ENCODE measurements at places on chromosomes 6 and 20.

DNA sequence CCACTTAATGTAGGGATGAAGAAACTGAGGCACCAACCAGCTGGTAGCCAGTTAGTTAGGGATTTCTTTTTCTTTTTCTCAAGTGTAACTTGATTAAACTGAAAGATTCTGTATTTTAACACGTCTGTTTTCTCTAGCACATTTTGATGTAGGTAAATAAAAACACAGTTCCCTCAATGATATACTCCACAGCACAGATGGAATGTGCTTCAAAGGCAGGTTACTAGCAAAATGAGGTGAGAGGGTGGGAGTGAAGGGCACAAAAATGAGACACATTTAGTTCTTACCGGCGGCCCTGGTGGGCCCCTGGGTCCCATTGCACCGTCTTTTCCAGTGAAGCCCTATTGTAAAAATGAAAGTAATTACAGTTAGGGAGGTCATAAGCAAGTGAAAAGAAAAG lies 108.9 kb downstream of the COL12A1 start:
- no peak for DNase-seq

DNA sequence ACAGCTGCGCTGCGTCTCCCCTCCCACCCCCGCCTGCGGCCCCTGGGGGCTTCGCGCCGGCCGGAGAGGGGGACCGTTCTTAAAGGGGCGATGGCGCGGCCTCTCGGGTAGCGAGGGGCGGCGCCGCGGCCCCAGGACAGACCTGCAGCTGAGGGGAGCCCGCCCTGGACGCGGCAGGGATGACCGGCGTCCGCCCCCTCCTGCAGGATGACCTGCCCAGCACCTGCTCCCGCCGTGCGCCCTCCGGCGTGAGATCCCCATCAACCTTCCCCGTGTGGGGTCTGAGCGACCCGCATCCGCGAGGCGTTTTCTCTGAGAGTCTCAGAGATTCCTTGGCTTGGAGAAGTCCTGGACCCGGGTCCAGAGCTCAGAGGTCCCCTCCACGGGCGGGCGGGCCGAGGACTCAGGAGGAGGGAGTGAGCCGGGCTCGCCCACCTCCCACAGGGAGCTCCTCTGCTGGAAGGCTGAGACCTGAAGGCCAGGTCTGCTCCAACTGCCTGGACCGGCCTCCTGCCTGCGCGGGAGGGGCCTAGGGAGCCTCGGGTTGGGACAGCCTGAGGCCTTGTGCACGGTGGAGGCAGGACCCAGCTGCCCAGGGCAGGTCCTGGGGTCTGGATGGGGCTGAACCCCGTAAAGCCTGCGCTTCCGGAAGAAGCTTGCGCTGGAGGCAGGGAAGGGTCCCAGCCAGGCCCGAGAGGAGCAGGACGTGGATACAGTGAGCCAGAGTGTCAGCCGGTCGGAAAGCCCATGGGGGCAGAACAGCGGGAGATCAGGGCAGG lies 532 bp upstream of the NKAIN4 start:
- DNase-seq: no peak

DNA sequence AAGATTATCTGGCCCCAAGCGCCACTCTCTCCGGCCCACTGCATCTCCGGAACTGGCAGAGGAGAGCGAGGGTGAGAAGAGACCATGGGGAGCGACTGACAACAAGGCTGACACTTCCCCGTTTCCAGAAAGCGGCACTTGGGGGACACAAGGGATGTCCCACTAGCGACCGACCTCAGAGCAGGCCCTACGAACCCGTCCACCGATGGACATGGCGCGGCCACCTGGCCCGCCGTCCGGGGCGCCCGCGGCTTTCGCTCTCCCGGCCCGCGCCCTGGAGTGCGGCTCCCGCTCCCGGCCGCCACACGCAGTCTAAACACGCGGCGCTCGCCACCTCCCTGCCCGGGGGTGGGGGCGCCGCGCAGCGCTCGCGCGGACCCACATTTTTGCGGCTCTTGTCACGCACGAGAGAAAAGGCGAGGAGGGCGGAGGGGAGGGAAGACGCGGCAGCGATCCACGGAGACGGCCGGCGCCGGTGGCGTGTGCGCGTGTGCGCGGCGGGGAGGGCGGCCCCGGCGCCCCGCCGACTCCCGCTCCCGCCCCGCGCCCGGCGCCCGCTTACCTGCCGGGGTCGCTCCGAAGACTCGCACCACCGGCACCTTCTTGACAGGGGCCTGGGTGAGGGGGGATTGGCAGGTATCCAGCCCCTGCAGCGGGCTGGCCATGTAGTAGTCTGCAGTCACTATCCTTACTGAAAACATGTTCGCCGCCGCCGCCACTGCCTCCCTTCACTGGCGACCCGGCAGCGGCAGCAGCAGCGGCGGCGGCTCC lies 645 bp downstream of the REV3L start:
- peak; percentile 58 for DNase-seq

DNA sequence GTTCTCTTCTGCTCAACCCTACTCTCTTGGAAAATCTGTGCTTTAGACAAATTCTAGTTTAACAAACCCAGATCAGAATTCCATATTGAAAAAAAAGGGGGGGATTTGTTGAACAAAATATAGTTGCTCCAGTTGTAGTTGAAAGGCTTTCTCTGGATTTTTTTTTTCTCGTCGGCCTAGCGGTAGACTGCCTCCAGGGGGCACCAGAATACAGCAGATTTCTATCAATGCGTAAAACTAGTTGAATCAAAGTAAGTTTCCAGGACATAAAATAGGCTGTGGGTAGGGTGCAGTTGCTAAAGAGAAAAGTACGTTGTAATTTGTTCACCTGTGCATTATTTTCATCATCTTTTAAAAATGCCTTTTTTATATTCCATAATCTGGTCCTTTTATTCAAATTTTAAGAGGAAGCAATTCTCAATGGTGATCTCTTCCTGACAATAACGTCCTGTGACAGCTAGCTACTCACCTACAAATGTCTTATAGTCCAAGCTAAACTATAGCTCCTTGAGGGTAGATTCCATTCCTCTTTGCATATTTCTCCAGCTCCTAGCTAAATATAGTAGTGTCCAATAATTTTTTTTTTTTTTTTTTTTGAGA lies 105.4 kb downstream of the PERP start:
- peak; percentile 66 for DNase-seq

GRCh38 chr6:21208081-21208795 lies 385.3 kb upstream of the SOX4 start:
- no peak for DNase-seq

DNA sequence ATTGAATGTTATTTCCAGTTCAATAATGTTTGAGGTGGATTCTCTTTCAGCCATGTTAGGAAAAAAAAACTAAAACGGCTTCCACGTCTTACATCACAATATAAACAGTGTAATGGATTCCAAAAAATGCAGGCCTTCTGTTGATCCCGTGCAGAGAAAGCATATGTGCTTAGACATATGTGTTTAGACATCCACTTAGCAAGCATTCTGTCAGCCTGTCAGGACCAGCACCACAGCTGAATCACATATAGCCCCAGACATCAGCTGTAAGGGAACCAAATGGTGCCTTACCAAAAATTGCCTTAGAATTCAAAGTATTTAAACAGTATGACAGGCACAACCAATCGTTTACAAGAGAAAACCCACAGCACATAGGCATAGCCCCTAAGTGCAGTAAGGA lies 304.9 kb downstream of the EYA4 start:
- DNase-seq: no peak

GRCh38 chr20:44785768-44786167 lies 24.6 kb downstream of the RIMS4 start:
- no peak for DNase-seq
